SJSA1 (cell line): ENCODE measurements at places on chromosomes 11 and 22. TPM values are rescaled to one million over a fixed set of nuclear protein-coding genes. Genes with fewer than 3 reads are reported as not detected.

DNA sequence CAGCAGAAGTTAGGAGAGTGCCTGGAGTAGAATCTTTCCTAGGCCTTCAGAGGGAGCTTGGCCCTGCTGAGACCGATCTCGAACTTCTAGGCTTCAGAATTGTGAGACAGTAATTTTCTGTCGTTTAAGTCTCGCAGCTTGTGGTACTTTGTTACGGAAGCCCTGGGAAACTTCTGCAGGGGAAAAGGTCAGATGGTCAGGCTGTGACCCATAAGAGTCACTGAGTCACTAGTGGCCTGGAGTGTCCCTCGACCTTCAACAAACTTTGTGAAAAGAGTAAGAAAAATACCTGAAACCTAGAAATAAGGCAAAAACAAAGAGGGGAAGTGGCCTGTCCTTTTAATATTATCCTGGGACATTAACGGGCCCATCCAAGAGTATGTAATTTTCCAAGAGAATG lies 34.6 kb downstream of the CSNK2A3 start:
- no peaks in the 10 kb centered on the region for H3K36me3 ChIP-seq
- no peak for DNase-seq
- H3K4me3 ChIP-seq, result no peak overlapping the region
- no peak overlapping the region for H3K27ac ChIP-seq

Gene TRIM51
- not detected in 2 replicates for total RNA-seq

GRCh38 chr11:131483877-131484276 lies 113.5 kb downstream of the NTM start:
- no peaks in the 10 kb centered on the region for H3K36me3 ChIP-seq
- no peaks in the 10 kb centered on the region for H3K27me3 ChIP-seq
- no peaks in the 10 kb centered on the region for H3K4me1 ChIP-seq
- no peak overlapping the region for H3K4me3 ChIP-seq
- no peak overlapping the region for H3K27ac ChIP-seq
- DNase-seq, result no peak

Gene CBLIF
- total RNA-seq, result not detected in 2 replicates

DNA sequence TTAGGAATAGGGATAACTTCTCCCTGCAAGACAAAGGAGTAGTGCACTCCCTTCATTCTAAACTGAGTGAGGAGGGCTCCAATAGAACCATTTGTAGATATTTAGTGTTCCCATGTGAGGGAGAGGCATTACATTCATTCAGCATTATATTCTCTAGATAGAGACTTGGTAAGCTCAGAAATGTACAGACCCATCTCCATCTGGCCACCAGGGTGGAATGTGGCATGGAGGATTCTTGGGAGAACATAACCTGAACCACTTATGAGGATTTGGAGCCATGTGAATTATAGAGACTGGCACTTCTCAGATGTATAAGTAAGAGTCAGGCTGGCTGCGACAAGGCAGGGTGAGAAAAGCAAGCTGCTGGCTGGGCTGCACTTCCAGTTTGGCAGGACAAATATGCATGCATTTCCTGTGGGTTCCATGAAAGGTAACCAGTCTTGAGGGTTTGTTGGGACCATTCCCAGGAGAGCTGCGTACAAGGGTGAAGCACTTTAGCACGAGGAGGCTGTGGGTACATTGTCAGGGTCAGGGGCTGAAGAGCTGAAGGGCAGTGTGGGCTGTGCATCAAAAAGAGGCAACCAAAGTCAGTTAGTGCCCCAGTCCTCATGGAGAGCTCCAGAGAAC lies 9.2 kb downstream of the RRP8 start:
- peaks cover 11% of the 10 kb centered on the region for H3K36me3 ChIP-seq
- no peaks in the 10 kb centered on the region for H3K27me3 ChIP-seq
- H3K27ac ChIP-seq, result no peak overlapping the region

Gene CDC45
- 59.6 and 72.5 TPM in 2 replicates for total RNA-seq

- H3K27ac ChIP-seq, result no peak overlapping the region
- H3K27me3 ChIP-seq, result no peaks in the 10 kb centered on the region
- no peak for DNase-seq
- no peak overlapping the region for H3K4me3 ChIP-seq
- no peaks in the 10 kb centered on the region for H3K36me3 ChIP-seq
Measured at GRCh38 chr11:45233804-45234170, 52.4 kb downstream of the SYT13 start.

DNA sequence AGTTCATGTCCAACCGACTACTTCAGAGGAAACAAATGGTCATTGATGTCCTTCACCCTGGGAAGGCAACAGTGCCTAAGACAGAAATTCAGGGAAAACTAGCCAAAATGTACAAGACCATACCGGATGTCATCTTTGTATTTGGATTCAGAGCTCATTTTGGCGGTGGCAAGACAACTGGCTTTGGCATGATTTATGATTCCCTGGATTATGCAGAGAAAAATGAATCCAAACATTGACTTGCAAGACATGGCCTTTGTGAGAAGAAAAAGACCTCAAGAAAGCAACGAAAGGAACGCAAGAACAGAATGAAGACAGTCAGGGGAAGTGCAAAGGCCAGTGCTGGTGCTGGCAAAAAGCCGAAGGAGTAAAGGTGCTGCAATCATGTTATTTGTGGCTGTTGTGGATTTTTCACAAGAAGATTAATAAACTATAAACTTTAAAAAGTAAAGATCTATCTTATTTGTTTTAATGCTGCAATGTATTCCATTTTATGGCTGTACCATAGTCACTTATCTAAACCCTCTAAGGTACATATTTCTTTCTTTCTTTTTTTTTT lies 20.1 kb upstream of the HIPK3 start:
- no peak overlapping the region for H3K27ac ChIP-seq
- no peak for DNase-seq
- no peaks in the 10 kb centered on the region for H3K4me1 ChIP-seq
- H3K27me3 ChIP-seq, result no peaks in the 10 kb centered on the region; the same call in 1 of the 2 replicates
- no peaks in the 10 kb centered on the region for H3K36me3 ChIP-seq

Gene NXPE1
- total RNA-seq, result not detected in 2 replicates

DNA sequence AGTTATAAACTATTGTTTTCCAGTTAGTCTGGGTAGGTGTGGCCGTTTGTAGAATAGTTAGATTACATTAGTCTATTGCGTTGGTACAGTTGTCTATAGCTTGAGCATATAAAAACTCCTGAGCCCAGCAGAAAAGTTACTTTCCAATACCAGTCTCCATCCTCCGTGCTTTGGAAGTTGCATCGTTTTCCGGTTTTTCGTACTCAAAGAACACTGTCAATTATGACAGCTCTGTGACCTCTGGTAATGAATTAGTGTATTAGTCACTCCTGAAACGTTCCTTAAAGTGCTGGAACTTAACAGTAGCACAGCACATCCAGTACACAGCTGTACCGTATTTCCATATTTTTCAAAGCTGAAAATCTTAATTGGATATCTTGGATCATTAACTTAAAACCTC lies 808 bp upstream of the MSANTD2 start:
- peak overlapping the region; percentile 95 for H3K27ac ChIP-seq
- H3K4me1 ChIP-seq, result peaks cover 11% of the 10 kb centered on the region
- no peak for DNase-seq
- no peaks in the 10 kb centered on the region for H3K27me3 ChIP-seq

Gene OLFML1
- 0.09 and 1.1 TPM in 2 replicates for total RNA-seq

Gene RTN4R
- total RNA-seq, result 0.05 TPM in 1 of 2 replicates, not detected in the other

GRCh38 chr11:71525188-71525937 lies 1.7 kb upstream of the KRTAP5-7 start:
- no peak overlapping the region for H3K27ac ChIP-seq
- DNase-seq, result no peak
- no peaks in the 10 kb centered on the region for H3K36me3 ChIP-seq
- no peaks in the 10 kb centered on the region for H3K27me3 ChIP-seq

- H3K27ac ChIP-seq, result no peak overlapping the region
- no peaks in the 10 kb centered on the region for H3K36me3 ChIP-seq
- H3K4me1 ChIP-seq, result no peaks in the 10 kb centered on the region
- no peak overlapping the region for H3K4me3 ChIP-seq
- H3K27me3 ChIP-seq, result no peaks in the 10 kb centered on the region; the same call in 1 of the 2 replicates
- no peak for DNase-seq
Measured at GRCh38 chr11:118206391-118207031, 18.3 kb downstream of the JAML start.

Gene OR56A5
- not detected in 2 replicates for total RNA-seq

DNA sequence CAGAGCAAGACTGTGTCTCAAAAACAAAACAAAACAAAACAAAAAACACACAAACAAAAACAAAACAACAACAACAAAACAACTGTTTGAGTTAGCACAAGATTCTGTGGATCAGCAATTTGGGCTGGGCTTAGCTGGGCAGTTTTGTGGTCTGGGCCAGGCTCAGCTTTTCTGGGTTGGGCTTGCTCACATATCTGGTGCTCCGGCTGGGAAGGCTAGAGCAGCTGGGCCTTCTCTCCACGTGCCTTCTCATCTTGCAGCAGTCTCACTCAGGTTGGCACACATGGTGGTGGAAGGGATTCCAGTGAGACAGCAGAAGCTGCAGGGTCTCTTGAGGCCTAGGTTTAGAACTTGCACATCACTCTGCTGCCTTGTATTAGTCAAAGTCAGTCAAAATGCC lies 35.7 kb downstream of the EIF3F start:
- no peak for DNase-seq
- peaks cover 16% of the 10 kb centered on the region for H3K4me1 ChIP-seq
- no peak overlapping the region for H3K27ac ChIP-seq
- H3K4me3 ChIP-seq, result no peak overlapping the region
